ENCODE measurements at places on chromosomes 1 and 21.

- no peak for DNase-seq
Observed at GRCh38 chr21:37253991-37254390, 13.1 kb downstream of the VPS26C start.

DNA sequence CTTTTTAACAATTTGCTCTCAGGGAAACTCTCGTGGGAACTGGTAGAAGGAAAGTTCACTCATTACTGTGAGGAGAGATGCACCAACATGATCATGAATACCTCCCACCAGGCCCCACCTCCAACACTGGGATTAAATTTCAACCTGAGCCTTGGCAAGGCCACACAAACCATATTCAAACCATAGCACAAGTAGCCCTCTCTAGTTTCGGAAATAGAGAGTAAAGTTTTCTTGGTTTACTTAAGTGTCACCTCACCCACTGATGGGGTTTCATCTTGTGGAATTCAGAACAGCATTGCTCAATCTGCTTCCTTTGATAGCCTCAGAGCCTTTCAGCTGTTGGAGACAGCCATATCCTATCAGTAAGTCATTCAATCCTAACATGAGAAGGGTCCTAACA is 25.5 kb upstream of the CCSAP start:
- no peak for DNase-seq

- DNase-seq, result no peak
Observed at GRCh38 chr1:41762777-41763176, 155.9 kb downstream of the HIVEP3 start.

DNA sequence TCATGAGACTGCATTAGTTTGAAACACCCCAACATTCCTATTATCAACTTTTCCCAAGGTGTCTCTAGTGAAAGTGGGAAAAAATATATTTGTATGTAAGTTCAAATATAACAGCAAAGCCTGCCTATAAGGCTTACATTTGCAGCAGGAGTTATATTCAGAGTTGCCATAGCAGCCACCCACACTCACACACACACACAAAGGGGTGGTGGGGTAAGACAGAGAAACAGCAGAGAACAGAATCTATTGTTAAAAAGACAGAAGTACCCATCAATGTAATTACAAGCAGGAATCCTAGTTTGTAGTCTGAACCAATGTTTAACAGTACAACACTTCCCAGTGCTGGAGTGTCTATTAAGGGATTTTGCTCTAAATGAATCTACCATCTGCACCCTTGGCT is 55.0 kb downstream of the PLPPR5 start:
- DNase-seq, result no peak

DNA sequence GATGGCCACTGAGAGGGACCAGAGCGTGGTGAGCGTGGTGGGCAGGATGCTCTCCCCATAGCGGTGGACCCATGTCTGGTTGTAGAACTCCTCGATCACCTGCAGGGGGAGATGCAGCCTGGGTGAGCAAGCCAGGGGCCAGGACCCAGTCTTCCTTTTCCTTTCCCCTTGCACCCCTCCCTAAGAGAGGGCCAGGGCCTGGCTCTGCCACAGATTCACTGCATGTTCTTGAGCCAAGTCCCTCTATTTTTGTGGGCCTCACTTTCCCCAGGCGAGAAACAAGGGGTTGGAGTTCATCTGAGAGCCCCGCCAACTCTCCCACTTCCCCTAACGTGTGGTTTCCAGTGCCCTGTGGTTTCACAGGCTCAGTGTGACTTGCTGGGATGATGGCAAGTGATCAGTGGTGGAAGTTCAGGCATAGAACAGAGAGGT is 27.5 kb downstream of the SLC2A1 start:
- peak; percentile 46 for DNase-seq

- DNase-seq, result no peak
Observed at GRCh38 chr1:21337454-21337927, 47.2 kb upstream of the ECE1 start.

GRCh38 chr1:10821388-10821787 is 24.9 kb upstream of the CASZ1 start:
- no peak for DNase-seq

GRCh38 chr1:150516616-150517015 is 1.1 kb downstream of the FALEC start:
- no peak for DNase-seq

DNA sequence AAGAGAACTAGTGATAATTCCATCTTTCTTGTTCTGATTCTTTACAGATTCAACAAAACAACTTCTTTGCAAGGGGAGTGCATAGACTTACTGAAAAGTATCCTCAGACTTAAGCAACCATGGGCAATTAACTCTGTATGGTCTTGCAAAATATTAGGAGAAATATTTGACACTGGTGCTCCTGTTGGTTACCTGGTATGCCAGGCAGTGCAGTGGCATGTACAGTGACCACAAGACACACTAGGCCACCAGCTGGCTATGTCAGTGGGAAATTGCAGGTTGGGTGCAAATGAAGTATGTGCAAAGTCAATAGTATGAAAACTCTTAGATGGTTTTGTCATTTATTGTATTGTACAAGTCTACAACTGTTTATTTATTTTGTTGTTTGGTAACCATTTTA is 34.5 kb downstream of the EPS15 start:
- DNase-seq, result no peak

DNA sequence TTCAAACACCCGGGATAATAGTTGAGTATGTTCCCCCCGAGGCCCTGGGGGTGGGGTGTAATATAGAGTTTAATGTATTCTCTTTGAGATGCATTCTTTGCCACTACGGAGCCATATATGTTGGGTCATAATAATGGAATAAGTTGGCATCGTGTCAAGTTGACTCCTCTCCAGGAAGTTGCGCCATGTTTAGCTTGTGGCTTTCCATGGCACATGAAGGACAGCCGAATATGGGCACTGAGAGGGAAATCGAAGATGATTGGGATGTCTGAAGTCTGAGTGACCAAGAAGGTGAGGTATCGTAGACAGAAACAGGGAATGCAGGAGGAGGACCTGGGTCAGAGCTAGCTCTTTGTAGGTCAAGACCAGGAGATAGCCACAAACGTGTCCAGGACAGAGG is 92.6 kb downstream of the PAX7 start:
- DNase-seq, result no peak

- no peak for DNase-seq
Observed at GRCh38 chr1:2208309-2209239, 14.0 kb upstream of the FAAP20 start.

DNA sequence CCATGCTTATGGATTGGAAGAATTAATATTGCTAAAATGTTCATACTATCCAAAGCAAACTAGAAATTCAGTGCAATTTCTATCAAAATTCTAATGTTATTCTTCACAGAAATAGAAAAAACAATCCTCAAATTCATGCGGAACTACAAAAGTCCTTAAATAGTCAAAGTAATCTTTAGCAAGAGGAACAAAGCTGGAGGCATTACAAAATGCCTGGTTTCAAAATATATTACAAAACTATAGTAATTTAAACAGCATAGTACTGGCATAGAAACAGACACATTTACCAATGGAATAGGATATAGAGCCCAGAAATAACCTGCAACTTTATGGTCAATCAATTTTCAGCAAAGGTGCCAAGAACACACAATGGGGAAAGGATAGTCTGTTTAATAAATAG is 3.8 kb downstream of the CTSS start:
- no peak for DNase-seq

- no peak for DNase-seq
Observed at GRCh38 chr1:46862348-46862747, 63.5 kb downstream of the CYP4B1 start.

DNA sequence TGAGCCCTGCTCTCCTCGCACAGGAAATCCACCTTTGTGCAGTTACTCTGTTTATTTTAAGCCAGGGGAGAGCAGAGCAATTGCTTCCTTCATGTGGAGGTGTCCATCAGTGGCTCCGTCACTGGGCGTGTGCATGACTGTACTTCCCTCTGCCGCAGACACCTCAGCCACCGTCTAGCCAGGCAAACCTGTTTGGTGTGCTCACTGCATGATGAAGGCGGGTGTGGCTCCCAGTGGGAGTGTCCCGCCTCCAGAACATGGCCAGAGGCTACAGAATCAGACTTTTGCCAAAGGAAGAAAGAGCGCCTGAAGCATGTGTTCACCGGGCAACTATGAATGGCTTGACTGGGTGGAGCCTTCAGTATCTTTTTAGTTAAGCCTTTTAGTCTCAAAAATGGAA is 26.1 kb upstream of the LAMC2 start:
- DNase-seq, result no peak

DNA sequence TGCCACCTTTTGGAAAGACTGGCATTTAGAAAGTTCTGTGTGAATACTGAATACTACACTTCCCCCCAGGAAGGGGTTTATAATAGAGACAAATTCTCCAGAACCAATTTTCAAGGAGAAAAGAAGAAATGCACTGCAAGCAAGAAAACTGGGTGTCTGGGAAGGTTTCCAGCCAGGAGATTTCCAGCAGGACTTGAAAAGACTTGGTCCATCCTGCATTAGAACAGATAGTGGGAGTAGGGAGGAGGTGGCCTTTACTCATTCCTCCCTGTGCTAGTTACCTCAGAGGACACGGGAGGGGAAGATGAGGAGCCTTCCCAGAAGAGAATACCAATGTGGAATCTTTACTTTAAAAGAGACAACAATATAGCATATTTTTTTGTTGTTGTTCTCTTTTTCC is 52.4 kb downstream of the FAM78B start:
- no peak for DNase-seq

DNA sequence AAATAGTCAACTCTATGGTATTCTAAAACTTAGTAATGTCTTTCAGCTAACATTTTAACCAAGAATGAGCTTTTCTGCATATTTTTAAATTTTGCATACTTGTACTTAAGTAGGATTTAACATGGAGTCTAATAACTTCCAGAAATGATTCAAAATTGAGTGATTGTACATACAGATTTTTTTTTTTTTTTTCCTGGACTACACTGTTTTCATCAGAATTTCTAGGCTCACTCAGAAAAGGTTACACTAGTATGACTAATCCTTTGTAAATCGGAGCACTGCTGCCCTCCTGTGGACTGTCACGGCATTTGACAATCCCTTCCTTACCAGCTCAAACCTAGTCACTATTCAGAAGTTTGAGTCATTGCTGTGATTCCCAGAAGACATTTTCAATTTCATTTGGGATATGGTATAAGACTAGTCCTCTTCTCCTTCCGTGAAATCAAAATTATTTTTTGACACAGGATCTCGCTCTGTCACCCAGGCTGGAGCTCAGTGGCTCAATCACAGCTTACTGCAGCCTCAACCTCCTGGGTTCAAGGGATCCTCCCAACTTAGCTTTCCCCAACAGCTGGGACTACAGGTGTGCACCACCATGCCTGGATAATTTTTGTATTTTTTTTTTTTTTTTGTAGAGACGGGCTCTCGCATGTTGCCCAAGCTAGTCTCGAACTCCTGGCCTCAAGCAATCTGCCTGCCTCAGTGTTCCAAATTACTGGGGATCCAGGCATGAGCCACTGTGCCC is 45.5 kb downstream of the CD46 start:
- peak; percentile 77 for DNase-seq

- DNase-seq, result no peak
Observed at GRCh38 chr1:60872426-60873054, 209.8 kb upstream of the NFIA start.

- no peak for DNase-seq
Observed at GRCh38 chr1:21184276-21184675, 7.6 kb upstream of the EIF4G3 start.

- no peak for DNase-seq
Observed at GRCh38 chr21:37207441-37208009, 59.6 kb downstream of the VPS26C start.

DNA sequence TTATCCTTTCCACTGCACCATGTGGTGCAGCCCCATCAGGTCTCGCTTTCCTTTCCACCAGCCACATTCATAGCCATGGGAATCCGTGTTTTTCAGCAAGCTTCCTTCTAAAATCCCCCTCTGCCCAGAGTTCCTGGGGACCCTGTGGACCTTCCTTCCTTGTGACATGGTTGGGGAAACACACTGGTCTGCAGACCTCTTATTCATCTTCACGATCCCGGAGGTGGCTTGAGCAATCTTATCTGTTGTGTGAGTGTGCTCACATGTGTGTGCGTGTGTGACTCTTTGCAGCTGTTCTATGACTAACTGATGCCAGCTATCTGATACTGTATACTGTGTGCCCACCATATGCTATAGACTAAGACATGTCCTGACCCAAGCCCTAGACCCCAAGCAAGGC is 15.6 kb upstream of the IL10 start:
- peak; percentile 35 for DNase-seq
